ENCODE measurements at places on chromosomes 6 and 20.

DNA sequence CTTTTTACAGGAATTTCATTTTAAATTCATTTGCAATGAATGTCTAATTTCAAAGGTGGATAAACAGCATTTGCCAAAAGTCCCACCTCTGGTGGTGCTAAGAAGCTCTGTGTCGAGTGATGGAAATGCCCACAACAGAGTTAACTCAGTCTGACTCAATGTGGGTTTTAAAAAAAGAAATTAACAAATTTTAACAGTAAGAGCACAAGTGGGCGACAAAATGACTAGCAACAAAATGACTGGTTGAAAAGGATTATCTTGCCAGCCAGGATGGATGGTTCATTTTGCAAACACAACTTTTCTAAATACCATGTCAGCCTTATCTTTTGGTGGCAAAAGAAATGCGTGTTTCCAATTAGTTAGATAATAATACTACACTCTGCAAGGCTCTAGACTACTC lies 14.3 kb upstream of the TAGAP start:
- DNase-seq, result no peak

GRCh38 chr6:164121527-164121926 lies 707.0 kb downstream of the QKI start:
- DNase-seq, result no peak

- no peak for DNase-seq
These were observed 246.3 kb upstream of the RNF24 start for GRCh38 chr20:4261333-4262284.

DNA sequence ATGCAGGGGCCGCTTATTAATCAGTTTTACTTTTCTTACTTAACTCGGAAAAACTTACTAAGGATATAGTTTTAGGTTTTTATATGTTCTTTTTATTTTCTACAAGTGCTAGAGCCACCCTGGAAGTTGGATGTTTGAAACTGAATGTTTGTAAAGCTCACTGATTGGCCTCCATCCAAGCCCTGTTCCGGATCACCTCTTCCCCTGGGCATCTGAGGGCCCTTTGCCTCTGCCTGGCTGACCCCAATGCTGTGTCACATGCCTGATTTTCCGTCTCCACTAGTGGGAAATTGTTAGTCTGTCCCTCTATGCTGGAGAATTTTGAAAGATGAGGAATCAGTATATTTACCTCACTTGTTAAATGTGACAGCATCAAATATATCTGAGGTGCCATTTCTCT lies 79.3 kb downstream of the SLC35F1 start:
- no peak for DNase-seq

DNA sequence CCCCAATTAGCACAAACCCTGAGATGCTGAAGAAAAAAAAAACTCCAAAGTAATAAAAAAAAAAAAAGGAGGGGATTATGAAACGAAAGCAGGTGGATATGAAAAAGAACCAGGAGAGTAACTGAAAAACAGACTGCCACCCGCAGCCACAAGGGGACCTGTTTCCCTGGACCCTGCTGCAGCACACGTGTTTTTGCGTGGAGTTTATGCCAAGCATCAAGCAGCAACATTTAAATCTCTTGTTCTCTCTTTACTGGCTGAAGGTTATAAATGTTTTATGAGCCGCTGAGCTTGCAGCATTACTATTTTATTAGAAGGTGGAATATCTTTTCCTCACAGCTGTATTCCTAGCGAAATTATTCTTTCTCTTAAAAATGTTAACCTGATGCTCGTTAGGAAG lies 131.6 kb upstream of the OLIG3 start:
- DNase-seq, result no peak

- DNase-seq, result no peak
These were observed 122.2 kb upstream of the ATXN1 start for GRCh38 chr6:16883414-16883813.

DNA sequence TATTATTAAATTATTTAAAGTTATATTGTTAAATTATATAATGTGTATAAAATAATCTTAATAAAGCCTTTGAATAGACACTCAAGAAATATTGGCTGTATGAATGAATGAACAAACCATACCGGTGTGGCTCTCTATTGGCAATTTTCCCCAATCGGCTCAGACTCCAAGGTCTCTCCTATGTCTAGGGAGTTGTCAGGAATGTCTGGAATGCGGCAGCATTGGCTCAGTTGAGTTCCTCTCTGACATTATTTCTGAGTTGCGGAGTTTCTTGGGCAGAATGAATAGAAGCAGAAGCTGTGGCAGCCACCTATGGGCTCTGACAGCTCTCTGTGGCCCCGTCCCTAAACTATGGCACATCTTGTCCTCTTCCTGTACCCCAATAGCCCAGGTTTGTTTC lies 111.0 kb downstream of the SOBP start:
- no peak for DNase-seq

- DNase-seq, result no peak
These were observed 375.4 kb upstream of the HS3ST5 start for GRCh38 chr6:114718186-114718585.

GRCh38 chr6:137601471-137601870 lies 107.3 kb upstream of the OLIG3 start:
- no peak for DNase-seq

Measured in cerebellar cortex (tissue), 1 donor.